ENCODE measurements at places on chromosomes 4 and X.
A peak's percentile ranks its signal among the peaks of the same experiment; 100 is the strongest.

- no peak for DNase-seq
Observed at GRCh38 chrX:120549483-120550452, 11.0 kb downstream of the CUL4B start.

- no peak for DNase-seq
Observed at GRCh38 chr4:30399476-30399875, 320.7 kb upstream of the PCDH7 start.

DNA sequence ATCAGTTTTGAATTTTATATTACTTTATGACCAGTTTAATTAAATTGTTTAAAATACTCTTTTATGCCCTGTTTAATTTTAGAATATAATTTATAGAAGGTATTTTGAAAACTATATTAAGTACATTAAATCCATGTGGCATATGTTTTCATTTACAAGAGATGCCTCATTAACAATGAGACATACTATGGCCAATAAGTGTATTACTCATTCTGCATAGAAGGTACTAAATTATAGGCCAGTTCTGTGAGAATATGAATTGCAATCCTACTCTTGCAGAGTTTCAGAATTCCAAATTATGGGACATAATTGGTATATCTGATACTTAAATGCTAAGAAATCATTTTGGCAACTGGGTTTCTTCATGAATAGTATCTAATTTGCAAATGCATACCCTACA is 951.1 kb downstream of the FAT4 start:
- DNase-seq = no peak

- DNase-seq = no peak
Observed at GRCh38 chr4:86977621-86978184, 42.9 kb downstream of the AFF1 start.

GRCh38 chrX:55135171-55135570 is 46.4 kb downstream of the PAGE2 start:
- peak; percentile 43 for DNase-seq

DNA sequence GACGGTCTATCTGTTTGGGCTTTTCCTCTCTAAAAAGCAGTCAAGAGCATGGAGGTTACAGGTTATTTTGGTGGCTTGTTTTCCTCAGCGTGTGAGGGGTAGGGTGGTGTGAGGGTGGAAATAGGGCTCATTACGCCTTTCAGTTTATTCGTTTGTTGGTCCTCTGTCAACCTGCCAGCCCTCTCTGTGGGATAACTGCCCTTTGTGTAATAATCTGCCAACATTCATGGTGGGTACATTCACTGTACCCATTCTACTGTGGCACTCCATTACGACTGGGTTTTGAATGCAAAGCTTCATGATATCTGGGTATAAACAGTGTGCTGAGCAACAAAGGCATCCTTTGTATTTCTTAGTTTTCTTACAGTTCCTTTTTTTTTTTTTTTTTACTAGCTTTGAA is 136.4 kb downstream of the ADGRL3 start:
- no peak for DNase-seq

- DNase-seq = no peak
Observed at GRCh38 chr4:39312816-39313215, 53.3 kb downstream of the RFC1 start.

DNA sequence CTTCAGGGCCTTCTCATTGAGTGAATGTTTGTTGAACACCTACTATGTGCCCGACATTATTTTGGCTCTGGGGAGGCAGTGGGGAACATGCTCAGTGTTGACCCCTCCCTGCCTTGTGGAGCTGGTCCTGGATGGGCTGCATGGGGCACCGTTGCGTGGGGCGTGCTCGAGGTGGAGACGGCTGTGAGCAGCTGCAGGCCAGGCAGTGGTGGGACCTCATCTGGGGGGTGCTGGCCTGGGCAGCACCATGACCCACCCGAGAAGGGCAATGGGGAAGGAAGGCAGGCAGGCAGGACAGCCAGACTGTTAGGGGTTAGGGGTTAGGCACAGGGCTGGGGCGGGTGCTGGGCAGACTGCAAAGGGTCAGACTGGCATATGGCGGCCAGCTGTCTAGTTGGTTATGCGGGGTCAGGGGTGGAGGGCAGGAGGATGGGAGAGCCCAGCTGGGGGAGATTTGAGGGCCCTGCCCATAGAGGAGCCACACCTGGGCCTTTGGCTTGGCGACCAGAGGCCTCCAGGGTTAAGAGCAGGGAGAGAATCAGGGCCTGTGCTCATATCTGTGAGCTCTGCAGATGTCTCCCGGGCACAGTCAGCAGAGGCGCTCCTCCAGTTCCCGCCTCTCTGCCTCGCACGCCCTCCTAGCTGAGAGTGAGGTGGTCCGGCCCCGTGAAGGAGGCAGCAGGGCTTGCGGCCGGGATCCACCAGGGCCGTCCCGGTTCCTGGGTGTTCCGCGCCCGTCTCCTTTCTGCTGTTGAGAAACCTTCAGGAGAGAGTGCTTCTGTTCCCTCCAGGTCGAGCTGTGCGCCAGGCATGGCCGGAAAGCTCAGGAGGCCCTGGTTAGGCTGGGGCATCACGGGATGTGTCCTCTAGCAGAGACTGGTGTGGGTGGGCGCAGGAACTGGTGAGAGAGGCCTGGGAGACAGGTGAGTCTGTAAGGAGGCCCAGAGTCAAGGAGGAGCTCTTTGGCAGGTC is 73.3 kb downstream of the RGS12 start:
- DNase-seq = peak; percentile 12

GRCh38 chr4:4328840-4329239 is 38.8 kb downstream of the ZBTB49 start:
- no peak for DNase-seq

- no peak for DNase-seq
Observed at GRCh38 chrX:112058766-112059165, 23.8 kb downstream of the TRPC5 start.

DNA sequence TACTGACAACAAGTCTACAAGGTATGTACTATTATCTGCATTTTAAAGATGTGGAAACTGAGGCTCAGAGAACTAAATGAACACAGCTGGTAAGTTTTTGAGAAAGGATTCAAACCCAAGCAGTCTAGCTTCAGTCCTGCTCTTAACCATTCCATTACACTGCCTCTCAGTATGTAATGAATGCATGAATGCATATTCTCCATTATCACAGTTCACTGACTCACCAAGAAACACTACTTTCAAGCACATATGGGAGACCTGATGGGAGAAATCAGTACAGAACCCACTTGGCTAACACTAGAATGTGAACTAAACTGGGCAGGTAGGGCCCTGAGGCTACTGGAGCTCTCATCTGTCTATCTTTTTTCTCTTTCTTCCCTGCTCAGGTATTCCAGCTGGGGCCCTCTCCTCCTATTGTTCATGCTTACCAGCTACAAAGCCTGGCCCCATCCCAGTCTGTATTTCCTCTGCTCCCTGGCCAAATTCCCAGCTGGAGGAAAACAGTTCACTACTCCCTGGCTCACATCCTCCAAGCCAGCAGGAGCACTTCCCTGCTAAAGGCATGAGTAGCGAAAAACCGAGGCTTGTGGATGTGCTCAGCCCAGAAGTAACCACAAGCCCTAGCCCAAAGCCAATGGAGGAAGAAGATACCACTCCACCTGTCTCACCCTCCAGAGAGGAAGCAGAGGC is 178.2 kb upstream of the ARHGEF9 start:
- DNase-seq = peak; percentile 21

- DNase-seq = no peak
Observed at GRCh38 chrX:121010218-121010617, 24.7 kb upstream of the CT47A1 start.

GRCh38 chrX:153583433-153583832 is 15.5 kb downstream of the CCNQ start:
- no peak for DNase-seq

GRCh38 chr4:152696764-152697261 is 17.0 kb upstream of the TMEM154 start:
- DNase-seq = no peak

GRCh38 chr4:77021614-77022089 is 54.1 kb downstream of the CCNI start:
- no peak for DNase-seq

- peak; percentile 30 for DNase-seq
Observed at GRCh38 chrX:65706041-65706828, 38.8 kb downstream of the MSN start.

DNA sequence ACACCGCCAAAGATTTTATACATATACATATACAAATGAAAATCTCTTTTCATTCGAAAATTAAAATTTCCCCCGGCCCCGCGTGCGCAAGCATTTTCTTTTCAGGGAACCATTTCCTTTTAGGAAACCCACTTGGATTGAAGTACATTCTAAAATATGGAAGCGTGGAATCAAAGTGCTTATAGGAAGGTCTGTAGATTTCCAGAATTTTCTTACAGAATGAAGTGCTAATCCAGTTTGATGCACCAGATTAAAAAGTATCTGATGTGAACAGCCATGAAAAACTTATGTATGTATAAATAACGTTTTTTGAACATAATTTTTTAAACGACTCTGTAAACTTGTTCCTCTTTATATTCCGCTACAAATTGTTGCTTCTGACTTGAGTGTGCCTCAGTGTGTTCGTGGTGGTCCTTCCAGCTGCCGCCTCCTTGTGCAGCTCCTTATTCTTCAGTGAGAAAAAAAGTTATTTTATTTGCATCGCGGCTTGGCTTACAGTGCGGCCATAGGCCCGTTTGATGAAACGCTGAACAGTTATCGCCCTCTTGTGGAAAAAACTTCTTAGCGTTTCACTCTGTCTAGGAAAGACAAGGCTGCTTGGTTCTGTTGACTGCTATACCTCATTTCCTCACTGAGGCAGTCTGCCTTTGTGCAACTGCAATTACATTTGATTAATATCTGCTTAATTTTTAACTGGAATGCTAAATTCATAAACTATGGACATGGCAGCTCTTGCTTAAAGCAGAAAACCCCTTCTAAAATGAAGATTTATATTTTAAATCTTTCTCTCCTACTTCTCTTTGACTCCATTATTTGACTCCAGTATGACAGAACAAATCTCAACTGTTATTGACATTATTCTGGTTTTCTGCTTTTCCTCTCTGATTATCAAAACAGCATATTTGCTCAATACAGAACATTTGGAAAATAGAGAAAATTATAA is 4.7 kb upstream of the NKX6-1 start:
- DNase-seq = peak; percentile 71

- no peak for DNase-seq
Observed at GRCh38 chr4:28639747-28640146, 1779.1 kb downstream of the STIM2 start.

DNA sequence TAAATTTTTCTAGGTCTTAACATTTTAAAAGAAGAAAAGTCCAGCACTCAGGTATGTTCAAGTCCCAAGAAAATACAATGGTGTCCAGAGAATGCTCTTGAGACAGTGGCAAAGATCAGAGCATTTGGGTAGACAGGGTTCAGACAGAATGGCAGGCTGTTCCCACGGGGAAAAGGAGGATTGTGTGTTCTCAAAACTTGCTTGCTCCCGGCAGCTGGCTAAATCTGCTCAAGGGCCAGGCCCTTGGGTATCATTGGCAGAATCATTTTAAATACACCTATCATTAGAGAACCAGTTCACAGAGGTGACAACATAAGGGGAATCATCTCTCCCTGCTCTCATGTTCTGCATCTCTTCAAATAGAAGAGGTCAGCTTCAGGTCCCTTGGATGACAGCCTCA is 456.3 kb downstream of the DTHD1 start:
- DNase-seq = no peak

GRCh38 chr4:45803994-45804393 is 319.9 kb downstream of the GABRG1 start:
- no peak for DNase-seq

GRCh38 chrX:78104447-78105176 is 564 bp downstream of the PGK1 start:
- DNase-seq = peak; percentile 54

DNA sequence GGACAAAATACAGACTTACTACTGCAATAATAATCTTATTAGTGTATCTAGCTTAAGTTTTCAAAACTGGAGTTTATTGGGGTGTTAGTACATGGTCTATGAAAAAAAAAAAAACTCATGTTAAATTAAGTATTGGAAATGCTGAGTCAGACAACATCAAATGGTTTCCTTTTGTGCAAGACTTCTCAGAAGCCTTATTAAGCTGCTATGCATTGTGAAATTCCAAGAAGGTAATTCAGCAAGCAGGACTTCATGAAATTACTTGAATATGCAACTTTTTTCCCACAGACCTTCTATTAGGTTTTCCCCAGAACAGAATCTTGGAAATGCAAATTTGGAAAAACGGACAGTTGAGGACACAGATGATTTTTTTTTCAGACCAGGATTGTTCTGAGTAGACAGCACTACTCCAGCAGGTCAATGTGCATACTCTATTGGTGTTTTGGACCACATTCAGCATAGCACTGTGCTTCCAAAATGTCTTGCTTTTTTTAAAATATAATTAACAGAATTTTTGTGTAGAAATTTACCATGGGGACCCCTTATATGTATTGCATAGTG is 568.8 kb upstream of the TENM3 start:
- no peak for DNase-seq

All from femur (tissue), 1 donor.